ENCODE measurements at places on chromosomes 12 and 14.

DNA sequence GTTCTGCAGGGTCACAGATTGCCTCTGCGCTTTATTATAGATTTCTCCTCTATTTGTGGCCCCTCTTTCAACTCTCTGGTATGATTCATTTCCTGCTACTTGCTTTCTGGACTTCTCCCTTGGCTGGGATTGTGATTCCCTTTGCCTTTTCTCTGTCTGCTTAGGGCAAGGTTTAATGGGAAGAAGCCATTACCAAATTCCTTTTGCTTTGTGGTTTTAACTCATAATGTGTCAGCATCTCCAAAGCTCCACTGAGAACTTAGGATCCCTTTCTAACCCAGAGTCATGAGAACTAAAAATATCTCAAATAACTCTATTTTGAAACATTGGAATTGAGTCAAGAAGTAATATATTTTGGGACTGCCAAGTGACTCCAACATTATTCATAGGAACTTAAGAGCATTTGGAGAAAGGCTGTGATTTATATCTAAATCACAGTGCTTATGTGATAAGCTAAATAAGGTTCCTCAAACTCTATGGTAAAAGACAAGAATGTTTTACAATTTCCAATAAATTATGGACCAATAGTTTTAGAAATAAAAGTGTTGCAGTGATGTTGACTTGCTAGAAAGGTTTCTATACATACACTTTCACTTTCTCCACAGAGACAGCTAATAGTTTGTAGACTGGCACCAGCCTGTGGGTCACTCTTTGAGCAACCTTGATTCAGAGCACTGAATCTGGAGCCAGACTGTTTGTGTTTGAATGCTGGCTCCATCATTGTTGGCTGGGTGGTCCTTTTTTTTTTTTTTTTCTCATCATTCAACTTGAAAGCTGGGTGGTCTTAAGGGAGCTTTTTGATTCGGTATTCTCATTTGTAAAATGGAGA lies 93.9 kb downstream of the DACT1 start:
- DNase-seq = peak; percentile 100

GRCh38 chr14:36238666-36239363 lies 62.3 kb upstream of the PTCSC3 start:
- DNase-seq = peak; percentile 7

DNA sequence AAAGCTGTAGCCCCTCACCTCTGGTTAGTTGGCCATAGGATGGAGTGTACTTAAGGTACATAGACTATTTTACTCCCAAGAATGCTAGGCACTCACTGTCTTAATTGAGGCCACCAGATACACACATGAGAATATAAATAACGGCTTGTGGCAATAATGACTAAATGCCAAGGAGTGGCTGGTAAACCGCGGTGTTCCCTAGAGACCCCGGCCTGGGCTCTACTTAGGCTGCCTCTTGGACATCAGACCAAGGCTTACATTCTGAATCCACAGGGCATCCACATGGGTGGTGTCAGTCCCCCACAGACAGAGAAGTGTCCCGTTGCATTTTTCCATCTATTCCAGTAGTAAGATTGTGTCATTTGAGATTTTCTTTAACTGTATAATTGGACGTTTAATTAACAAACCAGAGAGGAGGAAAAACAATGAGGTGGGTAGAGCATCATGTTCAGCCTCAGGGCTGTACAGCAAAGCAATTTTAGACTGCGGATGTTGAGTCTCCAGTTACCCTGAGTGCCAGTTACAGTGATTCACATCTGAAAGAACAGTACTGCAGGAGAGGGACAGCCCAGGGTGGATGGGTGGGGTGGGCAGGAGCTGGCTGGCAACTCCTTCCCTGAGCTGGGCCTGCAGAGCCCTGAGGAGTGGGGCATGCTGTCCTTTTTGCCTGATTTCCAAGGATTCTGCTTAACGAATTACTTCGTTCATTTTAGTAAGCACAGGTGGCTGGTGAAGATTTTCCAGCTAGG lies 20.5 kb downstream of the CKB start:
- no peak for DNase-seq

GRCh38 chr14:73786636-73787485 lies 64.8 kb upstream of the PTGR2 start:
- DNase-seq = peak; percentile 46

DNA sequence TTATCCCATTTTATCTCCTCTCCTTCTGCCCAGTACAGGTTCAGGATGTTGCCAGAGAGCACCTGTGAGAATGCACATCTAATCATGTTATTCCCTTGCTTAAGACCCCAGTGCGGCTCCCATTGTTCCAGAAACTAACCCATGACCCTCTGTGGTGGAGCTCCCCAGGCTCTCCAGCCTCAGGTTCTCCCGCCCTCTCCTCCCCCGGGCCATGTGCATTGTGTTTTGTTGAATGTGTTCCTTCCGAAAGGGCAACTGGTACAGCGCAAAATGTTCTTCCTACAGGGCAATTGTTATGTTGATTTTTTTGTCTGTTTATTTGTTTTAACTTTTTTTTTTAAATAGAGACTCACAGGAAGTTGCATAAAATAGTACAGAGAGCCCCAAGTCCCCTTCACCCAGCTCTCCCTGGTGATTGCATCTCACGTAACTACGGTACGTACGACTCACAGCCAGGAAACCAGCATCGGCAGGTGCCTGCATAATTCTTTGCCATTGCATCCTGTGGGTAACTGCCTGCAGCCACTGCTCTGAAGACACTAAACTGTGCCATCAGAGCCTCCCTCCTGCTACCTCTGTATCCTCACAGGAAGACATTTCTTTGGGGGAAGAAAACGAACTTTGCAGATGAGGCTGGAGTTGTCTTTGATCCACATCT lies 31.2 kb downstream of the TMEM132C start:
- no peak for DNase-seq

DNA sequence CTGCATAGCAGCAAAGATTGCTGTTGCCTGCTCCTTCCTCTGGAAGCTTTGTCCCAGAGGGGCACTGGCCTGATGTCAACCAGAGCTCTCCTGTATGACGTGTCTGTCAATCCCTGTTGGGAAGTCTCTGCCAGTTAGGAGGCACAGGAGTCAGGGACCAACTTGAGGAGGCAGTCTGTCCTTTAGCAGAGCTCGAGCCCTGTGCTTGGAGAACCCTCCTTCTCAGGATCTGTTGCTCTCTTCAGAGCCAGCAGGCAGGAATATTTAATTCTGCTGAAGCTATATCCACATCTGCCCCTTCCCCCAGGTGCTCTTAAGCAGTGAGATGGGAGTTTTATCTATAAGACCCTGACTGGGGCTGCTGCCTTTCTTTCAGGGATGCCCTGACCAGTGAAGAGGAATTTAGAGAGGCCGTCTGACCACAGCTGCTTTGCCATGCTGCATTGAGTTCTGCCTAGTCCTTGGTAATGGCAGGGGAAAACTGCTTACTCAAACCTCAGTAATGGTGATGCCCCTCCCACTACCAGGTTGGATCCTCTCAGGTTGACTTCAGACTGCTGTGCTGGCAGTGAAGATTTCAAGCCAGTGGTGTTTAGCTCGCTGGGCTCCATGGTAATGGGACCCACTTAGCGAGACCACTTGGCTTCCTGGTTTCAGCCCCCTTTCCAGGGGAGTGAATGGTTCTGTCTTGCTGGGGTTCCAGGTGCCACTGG lies 218.6 kb upstream of the SLC38A2 start:
- DNase-seq = no peak

DNA sequence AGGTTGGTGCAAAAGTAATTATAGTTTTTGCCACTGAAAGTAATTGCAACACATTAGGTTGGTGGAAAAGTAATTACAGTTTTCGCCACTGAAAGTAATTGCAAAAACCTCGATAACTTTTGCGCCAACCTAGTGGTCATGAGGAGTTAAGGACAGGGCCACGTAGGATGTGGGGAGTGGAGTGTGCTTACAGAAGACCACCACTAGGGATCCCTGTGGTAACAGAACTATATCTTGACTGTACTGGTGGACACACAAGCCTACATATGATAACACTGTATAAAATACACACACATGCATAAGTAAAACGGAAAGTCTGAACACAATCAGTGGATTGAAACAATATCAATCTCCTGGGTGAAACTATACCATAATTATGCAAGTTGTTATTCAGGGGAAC lies 187.4 kb upstream of the ABCD2 start:
- DNase-seq = no peak

- DNase-seq = no peak
These were observed 67.2 kb downstream of the NOS1 start for GRCh38 chr12:117294189-117294603.

DNA sequence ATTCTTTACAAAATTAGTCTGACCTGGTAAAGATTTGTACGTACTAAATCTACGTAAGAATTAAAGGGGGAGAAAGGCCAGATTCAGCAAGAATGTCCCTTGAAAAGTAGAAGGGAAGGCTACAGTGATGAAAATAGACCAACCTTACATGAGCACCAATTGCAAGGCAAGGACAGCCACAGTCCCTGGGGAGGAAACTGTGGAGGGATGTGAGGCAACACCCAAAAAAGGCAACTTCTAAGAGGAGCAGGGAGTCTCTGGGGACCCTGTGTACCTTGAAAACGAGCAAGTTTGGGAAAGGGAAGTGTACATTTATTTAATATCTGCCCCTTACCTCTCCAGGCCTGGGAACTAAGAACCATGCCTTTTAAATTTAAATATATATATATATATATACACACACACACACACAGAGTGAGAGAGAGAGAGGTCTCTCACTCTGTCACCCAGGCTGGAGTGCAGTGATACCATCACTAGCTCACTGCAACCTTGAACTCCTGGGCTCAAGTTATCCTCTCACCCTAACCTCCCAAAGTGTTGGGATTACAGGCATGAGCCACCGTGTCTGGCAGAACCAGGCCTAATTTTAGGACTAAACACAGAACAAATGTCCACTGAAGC lies 56.4 kb downstream of the TMCC3 start:
- no peak for DNase-seq

- no peak for DNase-seq
These were observed 79.6 kb downstream of the OTX2 start for GRCh38 chr14:56730538-56731145.

GRCh38 chr14:25246751-25247150 lies 196.8 kb upstream of the STXBP6 start:
- DNase-seq = no peak

GRCh38 chr14:33879684-33880286 lies 71.1 kb downstream of the EGLN3 start:
- DNase-seq = no peak

- DNase-seq = no peak
These were observed 74.0 kb downstream of the PLEKHG3 start for GRCh38 chr14:64778104-64778754.

- DNase-seq = peak; percentile 47
These were observed 117.8 kb downstream of the TTC7B start for GRCh38 chr14:90698379-90698869.

DNA sequence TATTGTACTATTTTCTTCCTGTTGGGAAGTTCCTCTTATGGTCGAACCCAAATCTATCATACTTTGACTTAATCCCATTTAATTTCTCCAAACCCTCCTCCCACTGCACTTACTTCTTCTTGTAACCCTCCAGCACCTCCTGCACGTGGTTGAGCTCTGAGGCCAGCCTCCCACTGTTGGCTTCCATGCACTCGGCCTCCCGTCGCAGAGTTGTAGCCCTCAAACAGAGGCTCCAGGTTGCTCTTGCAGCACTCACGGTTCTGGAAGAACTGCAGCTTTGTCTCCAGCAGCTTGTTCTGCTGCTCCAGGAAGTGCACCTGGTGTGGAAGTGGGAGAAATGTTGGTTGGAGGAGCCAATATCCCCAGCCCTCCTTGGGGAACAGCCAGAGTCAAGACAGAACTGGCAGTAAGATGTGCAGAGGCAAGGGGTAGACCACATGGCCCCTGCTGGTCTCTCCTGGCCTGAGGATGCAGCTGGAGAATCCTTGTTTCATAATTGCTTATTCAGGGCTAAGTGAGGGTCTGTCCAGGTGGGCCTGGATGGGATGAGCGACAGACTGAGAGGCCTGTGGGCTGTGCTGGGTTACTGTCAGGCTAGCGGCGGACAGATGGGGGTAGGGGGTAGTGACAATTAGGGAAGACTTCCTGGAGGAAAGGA lies 18.4 kb upstream of the KRT86 start:
- DNase-seq = no peak

GRCh38 chr14:61662437-61663311 lies 32.6 kb upstream of the HIF1A start:
- DNase-seq = peak; percentile 63

- no peak for DNase-seq
These were observed 4.4 kb upstream of the AMIGO2 start for GRCh38 chr12:47084172-47084571.

DNA sequence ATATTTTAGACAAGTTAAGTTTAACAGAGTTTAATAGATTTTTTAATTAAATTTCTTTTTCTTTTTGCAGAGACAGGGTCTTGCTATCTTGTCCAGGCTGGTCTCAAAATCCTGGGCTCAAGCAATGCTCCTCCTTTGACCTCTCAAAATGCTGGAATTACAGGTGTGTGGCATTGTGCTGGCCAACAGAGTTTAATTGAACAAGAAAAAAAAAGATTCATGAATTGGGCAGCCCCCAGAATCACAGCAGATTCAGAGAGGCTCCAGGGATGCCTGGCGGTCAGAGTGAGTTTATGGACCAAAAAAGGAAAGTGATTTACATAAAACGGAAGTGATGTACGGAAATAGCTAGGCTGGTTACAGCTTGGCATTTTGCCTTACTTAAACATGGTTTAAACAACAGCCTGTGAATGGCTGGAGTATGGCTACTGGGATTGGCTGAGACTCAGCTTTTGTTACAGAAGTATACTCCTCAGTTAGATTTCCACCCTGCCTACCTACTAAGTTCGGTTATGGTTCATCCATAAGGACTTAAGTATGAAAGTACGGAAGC lies 14.5 kb upstream of the TESPA1 start:
- no peak for DNase-seq

GRCh38 chr12:117101953-117102799 lies 3.0 kb upstream of the TESC start:
- DNase-seq = no peak

- DNase-seq = peak; percentile 68
These were observed 22.1 kb upstream of the E2F7 start for GRCh38 chr12:77087427-77087826.

- DNase-seq = no peak
These were observed 515.7 kb downstream of the MED13L start for GRCh38 chr12:115761784-115762183.

DNA sequence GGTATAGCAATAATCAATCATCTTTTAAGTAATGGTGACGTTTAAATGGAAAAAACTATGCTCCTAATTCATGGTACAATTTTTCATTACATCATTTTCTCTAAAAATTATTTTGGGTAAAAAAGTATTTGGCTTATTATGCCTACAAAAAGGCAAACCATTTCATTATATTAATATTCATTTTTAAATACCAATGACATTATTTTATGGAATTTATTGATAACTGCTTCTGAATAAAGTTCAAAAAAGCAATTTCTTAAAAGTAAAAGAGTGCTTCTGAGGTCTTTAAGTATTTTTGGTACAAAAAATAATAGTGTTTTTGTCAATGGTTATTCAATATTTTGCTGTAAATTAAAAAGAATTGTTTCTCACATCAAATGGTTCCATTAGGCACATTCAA lies 12.2 kb downstream of the SLC38A2 start:
- no peak for DNase-seq

DNA sequence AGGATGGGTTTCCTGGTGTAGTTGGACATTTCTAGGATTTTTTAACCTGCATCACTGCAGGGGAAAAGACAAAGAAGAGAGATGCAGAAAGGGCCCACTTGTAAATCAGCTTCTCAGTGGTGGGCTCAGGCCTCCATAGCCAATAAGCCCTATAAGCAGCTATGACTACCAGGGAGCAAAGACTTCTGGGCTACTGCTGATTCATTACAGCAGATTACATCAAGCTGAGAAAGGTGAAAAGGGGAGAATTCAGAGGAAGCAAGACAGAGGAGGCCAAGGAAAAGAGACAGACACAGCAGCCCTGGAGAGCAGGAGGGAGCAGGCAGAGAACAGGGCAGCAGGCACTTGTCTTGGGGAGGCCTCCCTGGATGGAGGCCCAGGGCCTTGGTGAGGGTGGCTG lies 95.2 kb downstream of the KCNA5 start:
- peak; percentile 51 for DNase-seq
